ENCODE measurements at places on chromosomes 12 and 14.

DNA sequence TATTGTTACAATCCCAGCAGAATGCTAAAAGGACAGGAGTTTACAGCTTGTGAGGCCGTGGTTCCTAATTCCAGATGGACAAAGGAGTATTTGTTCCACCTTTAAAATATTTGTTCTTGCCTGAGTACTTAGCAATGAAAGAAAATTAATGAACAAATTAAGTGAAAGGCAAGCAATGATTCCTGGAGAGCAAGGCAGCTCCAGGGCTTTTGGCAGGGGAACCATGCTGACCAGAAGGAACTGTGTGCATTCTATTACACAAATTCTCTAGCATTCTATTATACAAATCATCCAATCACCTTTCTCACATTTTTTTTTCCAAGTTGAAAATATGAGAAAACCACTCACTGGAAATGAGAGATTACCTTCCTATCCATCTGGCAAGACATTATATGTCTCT, 1.8 kb upstream of the BMAL2 start:
- DNase-seq: peak; percentile 58

- DNase-seq: no peak
These were observed 116.3 kb downstream of the GLT1D1 start for GRCh38 chr12:128969480-128970055.

DNA sequence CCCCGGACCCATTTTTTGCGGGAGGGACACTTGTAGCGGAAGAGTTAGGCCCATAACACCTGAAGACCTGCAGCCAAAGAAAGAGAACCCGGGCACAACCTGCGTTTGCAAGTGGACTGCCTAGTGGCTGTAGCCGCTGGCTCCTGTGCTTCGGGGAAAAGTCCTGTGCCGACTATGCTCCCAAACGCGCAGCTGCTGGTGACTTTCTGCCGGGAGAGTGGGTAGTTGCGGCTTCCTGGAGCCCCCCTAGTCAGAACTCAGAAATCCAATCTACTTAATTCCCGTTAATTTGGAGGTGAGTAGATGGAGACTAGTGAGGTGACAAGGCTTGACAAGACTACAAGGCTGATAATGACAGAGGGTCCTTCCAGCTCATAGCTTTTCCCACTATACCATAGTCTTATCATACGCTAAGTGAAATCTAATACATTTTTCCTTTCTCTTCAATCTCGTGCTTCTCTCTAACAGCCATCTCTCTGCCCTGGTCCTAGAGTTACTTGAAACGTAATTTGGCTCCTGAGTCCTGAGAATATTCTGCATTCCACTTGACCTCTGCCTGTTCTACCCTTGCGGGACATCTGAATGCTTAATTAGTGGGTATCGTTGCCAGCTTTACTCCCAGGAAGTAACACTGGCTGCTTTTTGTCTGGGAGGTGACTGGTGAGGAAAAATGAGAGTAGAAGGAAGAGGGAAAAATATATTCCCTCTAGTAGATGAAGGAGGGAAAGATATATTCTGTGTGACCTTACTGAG, 556 bp downstream of the MTHFD1 start:
- DNase-seq: no peak

- no peak for DNase-seq
These were observed 58.8 kb downstream of the PIK3C2G start for GRCh38 chr12:18320036-18320617.

- no peak for DNase-seq
These were observed 21.0 kb upstream of the ITPR2 start for GRCh38 chr12:26854031-26854390.

- peak; percentile 51 for DNase-seq
These were observed 20.2 kb upstream of the KIF26A start for GRCh38 chr14:104118006-104118844.

DNA sequence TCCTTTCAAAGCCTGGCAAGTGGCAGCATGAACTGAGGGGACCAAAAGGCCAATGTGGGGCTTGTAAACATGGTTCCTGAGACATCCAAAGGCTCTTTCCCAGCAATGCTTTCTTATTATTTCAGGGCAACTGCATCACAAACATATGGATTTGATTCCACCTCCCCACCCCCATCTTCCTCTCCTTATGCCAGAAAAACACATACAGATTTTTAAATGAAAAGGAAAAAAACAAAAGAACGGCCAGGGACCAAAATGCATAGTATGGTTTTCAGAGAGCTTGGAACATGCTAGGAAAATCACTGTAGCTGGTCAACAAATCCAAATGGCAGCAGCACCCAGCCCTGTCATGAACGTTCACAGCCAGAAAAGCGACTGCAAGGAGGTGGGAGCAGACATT, 167.6 kb downstream of the ANO2 start:
- no peak for DNase-seq

- DNase-seq: no peak
These were observed 115.0 kb upstream of the MDM1 start for GRCh38 chr12:68446901-68447796.

DNA sequence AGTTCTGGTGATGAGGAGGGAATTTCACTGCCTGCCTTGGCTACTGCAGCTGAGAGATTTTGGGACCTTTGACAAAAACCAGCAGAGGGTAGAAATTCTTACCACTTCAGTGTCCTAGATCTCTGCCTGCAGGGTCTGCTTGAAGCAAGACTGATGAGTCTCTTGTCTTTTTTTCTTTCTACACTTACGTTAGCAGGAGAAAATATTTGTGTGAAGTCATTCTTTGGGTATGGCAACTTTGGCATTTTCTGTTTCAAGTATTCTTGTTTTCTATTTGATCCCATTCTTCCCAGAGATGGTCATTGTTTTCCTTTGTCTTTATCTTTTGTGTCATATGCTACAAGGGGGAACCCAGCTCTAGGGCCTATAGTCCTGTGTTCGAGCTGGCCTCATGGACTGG, 65.6 kb upstream of the FERMT2 start:
- no peak for DNase-seq

GRCh38 chr12:13887779-13888388, 93.5 kb downstream of the GRIN2B start:
- DNase-seq: no peak

GRCh38 chr14:68295316-68295816, 475.8 kb downstream of the RAD51B start:
- no peak for DNase-seq

GRCh38 chr12:90076851-90077319, 368.2 kb upstream of the ATP2B1 start:
- no peak for DNase-seq

DNA sequence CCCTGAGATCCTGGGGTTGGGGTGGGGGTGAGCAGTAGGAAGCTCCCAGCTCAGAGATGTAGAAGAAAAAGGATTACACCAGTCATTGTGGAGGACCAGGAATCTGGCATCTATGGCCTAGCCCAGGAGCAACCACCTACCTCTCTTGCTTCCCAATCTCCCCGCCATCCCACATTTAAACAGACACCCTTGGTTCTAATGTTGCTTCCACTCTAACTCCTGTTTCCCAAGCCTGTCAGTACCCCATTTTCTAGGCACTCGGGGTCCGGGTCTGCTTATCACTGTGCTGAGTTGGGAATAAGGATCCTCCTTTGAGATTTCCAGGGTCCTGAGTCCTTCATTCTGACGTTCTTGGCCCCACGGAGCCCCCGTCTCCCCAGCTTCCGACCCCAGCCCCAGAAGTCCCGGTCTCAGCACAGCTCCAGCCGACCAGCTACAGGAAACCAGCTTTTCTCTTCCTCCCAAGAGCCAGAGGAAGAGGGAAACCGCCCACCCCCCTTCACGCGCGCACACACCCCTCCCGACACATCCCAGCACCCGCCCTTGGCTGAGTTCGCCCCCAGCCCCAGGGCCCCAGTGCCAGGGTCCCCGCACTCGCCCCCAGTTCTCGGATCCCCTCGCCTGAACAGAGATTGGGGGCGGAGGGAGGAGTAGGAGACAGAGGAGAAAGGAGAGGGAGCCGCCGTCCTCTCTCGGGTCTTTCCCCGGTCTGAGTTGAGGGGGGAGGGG, 1.2 kb downstream of the ITGA5 start:
- DNase-seq: no peak

GRCh38 chr12:120247621-120248030, 17.9 kb downstream of the PXN start:
- DNase-seq: no peak

DNA sequence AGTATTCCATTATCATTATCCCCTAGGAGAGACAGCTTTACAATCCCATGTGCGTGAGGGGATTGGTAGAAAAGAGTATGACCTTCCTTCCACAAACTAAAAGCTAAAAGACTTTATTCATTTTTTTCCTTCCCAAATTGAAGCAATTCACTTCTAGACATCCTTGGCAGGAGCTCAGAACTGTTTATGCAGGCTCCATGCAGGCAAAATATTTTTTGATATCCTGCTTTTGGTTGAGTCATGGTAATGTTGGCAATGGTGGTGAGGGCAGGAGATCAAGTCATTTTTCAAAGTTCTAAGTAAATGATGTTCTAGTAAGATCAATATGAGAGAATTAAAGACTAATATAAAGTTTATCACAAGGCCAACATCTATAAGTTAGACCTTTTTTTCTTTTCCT, 1.3 kb upstream of the PLEKHG7 start:
- no peak for DNase-seq

GRCh38 chr14:75491376-75491978, 30.8 kb upstream of the BATF start:
- no peak for DNase-seq

DNA sequence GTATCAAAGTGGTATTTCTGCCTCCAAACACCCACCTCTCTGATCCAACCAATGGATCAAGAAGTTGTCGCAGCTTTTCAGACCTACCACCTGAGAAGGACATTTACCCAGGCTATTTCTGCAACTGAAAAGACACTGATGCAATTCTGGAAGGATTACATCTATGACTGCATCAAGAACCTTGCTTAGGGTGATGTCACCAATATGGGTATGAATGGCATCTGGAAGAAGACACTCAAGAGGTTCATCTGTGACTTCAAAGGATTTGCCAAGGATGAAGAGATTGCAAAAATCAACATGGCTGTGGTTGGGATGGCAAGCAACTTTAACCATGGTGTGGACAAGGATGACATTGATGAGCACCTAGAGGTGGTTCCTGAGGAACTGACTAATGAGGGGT, 154.2 kb downstream of the PCNX1 start:
- no peak for DNase-seq

GRCh38 chr12:122030424-122031035, 8.8 kb downstream of the BCL7A start:
- no peak for DNase-seq

- no peak for DNase-seq
These were observed 9.9 kb upstream of the HDAC7 start for GRCh38 chr12:47829584-47829983.

GRCh38 chr14:61512026-61512834, 183.1 kb upstream of the HIF1A start:
- no peak for DNase-seq

- no peak for DNase-seq
These were observed at the start of gene NUAK1 for GRCh38 chr12:106138633-106139421. Gene NUAK1 (minus strand): TSS chr12:106138954. CDS start chr12:106138653, 301 bp downstream.

DNA sequence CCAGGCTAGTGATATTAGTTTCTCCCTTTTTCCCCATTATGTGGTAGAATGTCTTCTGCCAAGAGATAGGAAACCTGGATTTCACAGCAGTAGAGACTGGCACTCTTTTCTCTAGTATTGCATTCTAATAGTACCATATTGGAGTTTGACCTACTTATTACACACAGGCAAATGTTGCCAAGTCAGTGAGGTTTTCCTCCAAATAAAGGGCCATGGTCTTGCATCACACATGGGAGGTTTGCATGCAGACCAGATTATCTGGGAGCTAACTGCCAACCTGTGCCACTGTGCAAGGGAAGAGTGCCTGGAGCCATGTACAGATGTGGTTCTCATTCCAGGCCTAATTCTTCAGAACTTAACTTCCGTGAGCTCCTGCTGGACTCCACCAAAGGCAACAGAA, 113.3 kb downstream of the ANO6 start:
- no peak for DNase-seq

DNA sequence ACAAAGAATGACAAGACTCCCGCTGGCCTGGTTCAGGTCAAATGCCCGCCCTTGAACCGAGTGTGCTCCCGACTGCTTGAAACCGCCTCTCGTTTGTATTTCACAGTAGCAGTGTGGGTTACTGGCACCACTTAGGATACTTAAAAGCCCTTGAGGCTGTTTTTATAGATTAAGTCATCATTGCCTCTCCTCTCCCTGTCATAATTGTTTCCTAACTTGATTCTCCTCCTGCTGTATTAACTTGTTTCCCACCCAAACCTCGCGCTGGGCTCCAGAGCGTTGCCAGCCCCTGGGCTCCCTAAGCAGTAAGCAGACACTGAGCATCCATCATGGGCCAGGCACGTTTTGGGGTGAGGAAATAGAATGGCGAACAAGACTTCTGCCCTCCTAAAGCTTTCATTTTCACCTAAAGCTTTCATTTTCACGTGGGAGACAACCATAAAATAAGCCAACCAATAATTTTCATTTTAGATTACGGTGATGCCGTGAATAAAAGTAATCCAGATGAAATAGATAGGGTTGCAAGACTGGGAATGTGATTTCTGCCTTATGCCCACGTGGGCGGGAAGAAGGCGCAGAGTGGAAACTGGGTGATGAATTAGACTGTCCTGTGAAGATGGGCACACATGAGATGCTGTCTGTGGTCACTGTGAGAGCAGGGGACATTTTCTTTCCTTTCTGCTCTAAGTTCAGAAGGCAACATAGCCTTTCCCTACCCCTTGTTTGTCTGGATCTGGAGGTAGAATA, 97.5 kb downstream of the PPP2R5C start:
- no peak for DNase-seq

DNA sequence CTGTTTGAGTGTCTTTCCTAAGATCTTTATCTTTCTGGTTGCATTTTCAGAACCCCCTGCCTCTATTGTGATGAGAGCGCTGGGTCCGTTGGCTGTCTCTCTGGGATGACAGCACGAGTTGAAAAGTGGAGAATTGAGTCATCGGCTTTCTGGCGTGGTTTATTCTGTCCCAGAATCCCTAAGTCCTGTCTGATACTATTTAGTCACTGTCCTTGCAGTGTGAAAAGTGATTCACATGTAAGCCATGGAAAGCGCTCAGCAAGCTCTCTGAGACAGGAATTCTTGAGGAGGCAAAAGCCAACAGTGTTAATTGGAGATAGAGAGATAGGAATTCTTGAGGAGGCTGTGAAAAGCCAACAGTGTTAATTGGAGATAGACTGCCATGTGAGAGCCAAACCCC, 121.7 kb downstream of the CHST11 start:
- DNase-seq: no peak

GRCh38 chr14:26595926-26596542, 1.8 kb downstream of the NOVA1 start:
- DNase-seq: no peak

- DNase-seq: no peak
These were observed 59.9 kb downstream of the DDHD1 start for GRCh38 chr14:53093206-53093605.

GRCh38 chr14:22554498-22555383, 34.3 kb downstream of the DAD1 start:
- DNase-seq: no peak

DNA sequence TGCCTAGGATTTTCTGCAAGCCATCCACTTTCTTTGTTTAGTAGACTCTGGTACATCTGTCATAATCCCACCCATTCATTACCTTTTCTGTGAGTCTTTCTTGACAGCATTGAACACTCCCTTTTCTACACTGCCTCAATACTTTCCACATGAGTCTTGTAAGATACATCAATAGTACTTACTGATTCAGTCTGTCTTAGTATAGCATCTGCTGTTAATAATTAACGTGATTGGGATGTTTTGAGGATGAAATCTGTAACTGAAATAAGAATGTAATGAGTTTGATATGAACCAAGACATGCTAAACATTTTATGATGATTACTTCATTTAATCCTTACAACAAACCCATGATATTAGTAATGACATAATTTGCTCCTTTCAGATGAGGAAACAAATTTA, 196.2 kb upstream of the FOXG1 start:
- DNase-seq: no peak

GRCh38 chr12:100857418-100857817, 62.8 kb downstream of the ANO4 start:
- DNase-seq: no peak

Measured in breast epithelium (tissue), 4 donors.